Activated CD8-positive, alpha-beta memory T cell treated with anti-CD3 and anti-CD28 coated beads for 48 hours (primary cell): ENCODE measurements at places on chromosomes 11 and 22.

GRCh38 chr22:50737728-50738648, at the start of gene ACR:
ACR (plus strand) TSS chr22:50738204; CDS start chr22:50738236, 32 bp downstream.
- DNase-seq: no peak

- no peak for DNase-seq
Measured at GRCh38 chr11:17496406-17496805, 19.8 kb upstream of the ABCC8 start.

DNA sequence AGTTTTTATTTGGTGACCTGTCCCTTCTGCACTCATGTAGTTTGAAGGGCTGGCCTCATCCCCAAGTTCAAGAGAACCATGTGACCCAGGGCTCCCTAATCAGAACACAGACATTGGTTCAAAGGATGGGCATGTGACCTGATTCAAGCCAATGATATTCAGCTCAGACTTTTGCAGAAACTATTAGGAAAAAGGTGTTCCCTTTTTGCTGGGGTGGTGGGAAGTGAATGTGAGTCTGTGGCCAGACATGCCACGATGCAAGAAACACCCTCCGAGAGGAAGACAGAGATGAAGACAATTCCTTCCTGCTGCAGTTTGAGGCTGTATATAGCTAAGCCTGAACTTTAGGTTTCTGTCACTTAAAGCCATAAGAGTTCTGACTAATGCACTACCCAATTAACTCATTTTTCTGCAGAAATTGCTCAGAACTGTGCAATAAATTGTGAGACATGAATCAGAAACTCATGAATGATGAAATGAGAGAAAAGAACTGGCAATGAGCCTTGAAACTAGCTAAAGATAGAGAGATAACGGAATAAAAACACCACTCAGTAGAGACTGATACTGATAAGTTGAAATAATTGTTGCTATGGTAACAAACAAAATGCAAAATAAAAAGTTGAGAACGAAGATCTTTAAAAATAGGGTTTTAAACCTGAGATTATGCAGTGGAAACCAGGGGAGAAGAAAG, 9.2 kb upstream of the MAPK1 start:
- DNase-seq: peak; percentile 18

- DNase-seq: no peak
Measured at GRCh38 chr11:73229321-73229895, 11.3 kb downstream of the P2RY2 start.

- no peak for DNase-seq
Measured at GRCh38 chr11:9208726-9209501, 56.2 kb downstream of the DENND5A start.

DNA sequence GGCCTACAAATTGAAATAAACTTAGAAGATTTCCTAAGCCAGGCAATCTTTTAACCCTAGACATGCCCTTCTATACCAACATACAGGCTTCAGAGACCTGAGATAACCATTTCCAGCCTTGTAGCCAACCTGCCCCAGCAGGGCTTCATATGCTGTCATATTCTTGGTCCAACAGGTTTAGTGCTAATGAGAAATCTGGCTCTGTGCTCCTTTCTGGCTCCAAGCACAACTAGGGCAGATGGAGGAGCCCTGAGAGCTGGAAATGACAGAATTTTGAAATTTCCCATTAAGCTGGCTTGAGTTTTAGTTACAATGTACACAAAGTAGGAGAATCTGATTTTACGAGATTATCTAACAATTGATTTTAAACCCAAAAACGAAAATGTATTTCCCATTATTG, 323.0 kb upstream of the CCDC90B start:
- DNase-seq: no peak

- DNase-seq: no peak
Measured at GRCh38 chr11:18633256-18634139, 644 bp downstream of the SPTY2D1 start.

GRCh38 chr22:45804986-45805325, 133.3 kb downstream of the ATXN10 start:
- no peak for DNase-seq

DNA sequence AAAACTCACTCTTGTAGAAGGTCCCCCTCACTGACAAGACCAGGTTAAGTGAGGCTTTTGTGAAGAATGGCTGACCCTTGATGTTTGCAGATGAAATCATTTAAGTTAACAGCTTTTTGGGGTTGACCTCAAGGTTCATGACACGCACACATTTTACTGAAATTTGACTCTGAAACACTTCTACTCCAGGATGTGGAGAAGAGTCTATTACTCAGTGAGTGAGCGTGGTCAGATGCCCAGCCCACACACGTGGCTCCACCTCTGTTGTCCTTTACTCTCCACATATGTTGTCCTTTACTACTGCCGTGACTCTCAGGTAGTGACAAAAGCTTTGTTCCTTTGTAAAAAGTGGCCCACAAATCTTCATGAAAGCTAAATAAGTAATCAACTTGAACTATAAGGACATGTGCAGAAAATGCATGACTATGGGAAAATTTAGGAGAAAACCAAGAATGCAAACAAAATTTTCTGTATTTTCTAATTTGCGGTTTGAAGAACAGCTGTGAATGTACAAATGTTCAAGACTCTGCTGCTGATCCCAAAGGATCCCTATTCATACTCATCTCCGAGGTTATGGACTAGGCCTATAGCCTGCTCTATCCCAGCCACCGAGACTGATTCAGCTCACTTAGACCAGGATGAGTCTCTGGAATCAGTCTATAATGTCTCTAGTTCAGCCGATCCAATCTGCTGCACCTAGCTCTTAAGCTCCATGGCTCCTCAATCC, 22.4 kb downstream of the XRRA1 start:
- DNase-seq: no peak

GRCh38 chr11:44359162-44359561, 49.2 kb upstream of the ALX4 start:
- no peak for DNase-seq

DNA sequence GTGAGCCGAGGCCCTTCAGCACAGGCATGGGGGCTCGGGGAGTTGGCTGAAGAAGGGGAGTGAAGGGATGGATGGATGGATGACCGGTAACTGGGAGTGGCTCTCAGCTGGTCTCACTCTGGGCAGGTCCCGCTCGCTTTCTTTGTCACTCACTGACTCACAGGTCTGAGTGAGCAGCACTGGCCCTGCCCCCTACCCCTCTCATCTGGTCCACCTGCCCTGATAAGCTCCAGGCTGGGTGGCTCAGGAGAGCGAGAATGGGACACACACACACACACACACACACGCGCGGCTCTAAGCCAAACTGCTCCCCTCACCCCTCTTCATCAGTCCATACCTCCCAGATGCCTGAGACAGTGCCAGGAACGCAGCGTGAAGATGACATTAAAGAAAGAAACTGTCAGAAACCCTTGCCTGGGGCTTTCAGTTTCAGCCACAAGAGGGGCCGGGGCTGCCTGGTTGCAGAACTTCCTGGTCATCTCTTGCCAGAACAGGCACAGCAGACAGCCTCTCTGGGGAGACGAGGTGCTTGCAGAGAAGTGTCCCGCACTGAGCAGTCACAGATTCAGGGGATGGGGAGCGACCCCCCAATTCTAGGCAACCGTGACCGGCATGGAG, 16.5 kb upstream of the SHISAL1 start:
- peak; percentile 11 for DNase-seq

DNA sequence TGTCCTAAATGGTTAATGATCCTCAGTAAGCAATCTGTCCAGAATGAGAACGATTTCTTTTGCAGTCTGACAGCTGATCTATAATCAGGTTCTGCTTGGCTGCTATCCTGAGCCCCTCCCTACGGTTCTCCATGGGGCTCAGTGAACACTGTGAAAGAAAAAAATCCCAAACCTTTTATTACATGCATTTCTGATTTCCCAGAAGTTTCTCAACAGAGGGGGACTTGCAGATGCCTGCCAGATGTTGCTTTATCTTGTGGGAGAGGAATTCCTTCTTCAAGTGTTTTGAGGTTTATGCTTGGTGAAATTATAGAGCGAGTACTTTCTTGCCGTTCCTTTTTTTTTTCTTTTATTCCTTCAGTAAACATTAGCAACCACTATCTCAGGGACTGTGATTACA, 531.9 kb upstream of the ISX start:
- no peak for DNase-seq

DNA sequence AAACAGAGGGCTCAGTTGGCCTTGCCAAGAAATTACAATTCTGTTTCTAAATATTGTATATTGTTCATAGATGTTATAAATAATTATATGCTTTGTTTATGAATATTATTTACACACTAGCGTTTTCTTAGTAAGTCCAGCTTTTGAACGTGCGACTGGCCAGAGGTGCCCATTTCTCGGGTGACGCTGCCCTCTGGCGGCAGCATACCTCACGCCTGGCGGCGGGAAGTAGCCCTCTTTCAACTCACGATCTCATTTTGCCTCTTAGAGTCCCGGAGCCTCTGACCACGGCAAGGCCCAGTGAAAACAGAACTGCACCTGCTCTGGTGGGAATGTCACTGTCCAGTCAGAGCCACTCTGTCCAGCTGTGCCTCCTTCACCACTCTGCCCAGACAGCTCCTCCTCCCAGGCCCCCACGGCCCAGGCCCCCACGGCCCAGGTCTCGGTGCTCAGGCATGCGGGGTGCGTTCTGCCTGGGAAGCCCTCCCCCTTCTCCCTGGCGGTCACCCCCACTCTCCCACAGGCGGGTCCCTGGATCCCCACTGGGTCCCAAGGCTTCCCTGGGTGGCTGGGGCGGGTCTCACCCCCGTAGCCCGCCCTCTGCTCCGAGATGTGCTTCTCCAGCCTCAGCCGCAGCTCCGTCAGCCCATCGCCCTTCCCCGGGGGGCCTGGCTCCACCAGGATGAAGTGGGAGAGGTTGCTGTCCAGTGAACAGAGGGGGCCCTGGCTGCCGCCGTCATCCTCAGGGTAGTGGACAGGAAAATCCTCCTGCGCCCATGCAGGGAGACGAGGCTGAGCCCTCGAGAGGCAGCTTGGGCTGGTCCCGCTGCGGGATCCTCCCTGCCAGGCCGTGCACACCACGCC, 19.3 kb downstream of the TSSC4 start:
- peak; percentile 45 for DNase-seq

DNA sequence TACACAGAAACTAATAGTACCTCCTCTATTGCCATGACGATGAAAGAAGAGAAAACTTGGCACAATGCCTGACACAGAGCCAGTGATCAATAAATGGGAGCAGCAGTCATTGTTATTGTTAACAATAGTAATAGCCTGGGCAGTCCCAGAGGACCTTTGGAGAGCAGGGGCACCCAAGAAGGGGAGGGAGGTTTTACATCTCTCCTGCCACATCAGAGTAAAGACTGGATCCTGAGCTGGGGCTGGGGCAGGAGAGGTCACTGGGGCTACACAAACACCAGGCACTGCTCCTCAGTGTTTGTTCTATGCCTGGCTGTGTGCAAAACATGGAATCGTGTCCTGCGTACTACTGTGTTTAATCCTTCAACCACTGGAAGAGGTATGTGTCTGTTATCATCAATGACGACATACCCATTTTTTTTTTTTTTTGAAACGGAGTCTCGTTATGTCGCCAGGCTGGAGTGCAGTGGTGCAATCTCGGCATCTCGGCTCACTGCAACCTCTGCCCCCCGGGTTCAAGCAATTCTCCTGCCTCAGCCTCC, 25.0 kb upstream of the CREB3L1 start:
- no peak for DNase-seq

- DNase-seq: no peak
Measured at GRCh38 chr11:2220173-2220771, 48.7 kb upstream of the TH start.

DNA sequence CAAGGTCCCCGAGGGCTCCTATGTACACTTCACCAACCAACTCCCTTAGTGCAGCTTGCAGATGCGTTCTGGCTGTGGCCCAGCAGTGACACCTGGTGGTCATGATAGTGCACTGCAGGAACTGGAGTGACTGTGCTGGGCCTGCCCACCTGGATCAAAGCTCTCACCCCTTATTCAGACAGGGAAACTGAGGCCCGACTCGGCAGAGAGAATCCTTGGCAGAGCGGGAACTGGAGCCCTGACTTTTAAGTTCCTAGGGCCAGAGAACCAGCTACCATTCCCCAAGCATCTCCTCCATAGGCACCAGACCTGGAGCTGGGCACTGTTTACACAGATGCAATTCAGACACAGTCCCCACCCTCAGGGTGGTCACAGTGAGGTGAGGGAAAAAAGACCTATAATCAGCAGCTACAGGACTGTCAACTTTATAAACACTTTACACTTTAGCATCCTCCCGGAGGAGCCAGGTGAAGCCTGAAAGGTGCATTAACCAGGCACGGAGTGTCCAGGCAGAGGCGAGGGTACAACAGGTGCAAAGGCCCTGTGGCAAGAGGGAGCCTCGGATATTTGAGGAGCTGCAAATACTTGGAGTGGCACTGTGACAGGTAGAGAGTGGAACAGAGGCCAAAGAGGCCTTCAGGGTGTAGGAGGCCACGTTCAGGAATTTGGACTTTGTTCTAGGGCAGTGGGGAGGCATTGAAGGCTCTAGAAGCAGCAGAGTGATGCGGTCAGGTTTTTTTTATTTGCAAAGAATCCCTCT, 22.0 kb downstream of the RHBDD3 start:
- DNase-seq: peak; percentile 40

GRCh38 chr22:29744902-29745301, 21.9 kb downstream of the ZMAT5 start:
- DNase-seq: no peak

GRCh38 chr11:42412590-42412989, 899.2 kb upstream of the API5 start:
- DNase-seq: no peak

DNA sequence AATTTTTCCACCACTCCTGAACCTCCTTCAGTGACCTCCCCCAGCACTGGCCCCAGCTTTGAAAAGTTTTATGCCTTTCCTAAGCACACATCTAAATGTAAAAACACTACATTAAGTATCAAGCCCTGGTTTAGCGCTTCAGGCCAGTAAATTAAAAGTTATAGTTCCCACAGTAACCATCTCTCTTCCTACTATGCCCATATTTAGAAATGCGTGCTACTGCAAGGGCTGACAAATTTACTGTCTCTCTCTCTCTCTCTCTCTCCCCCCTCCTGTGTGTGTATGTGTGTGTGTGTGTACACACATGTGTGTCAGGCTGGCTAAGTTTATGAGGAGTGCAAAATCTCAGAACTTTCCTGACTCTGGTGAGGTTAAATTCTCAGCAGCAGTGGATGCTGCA, 231.4 kb downstream of the LARGE1 start:
- no peak for DNase-seq

GRCh38 chr11:11246166-11246565, 106.9 kb downstream of the CSNK2A3 start:
- DNase-seq: no peak

- DNase-seq: no peak
Measured at GRCh38 chr11:44224867-44225501, 85.0 kb downstream of the ALX4 start.

DNA sequence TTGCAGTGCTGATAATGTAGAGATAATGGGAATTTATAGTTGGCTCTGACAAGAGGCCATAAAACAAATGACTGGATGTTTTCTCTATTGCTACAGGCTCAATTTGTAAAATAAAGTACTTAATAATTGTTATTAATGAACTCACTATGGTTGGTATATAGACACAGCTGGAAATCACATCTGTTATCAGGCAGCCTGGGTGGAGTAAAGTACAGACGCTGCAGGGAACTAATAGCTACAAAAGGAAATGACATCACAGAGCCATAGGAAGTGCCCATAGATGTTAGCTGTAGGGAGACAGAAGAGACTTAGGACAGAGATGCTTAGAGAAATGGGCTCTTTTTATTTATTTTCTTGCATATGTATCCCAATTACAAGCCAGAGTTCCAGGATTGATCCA, 81.0 kb upstream of the SNX19 start:
- DNase-seq: no peak

- no peak for DNase-seq
Measured at GRCh38 chr11:9700105-9700801, 36.4 kb downstream of the SWAP70 start.

GRCh38 chr11:17986007-17986710, 26.7 kb downstream of the SERGEF start:
- no peak for DNase-seq

- DNase-seq: no peak
Measured at GRCh38 chr11:120629407-120630080, 118.0 kb downstream of the GRIK4 start.
